Endothelial cell of coronary artery (primary cell): ENCODE measurements at places on chromosomes 11 and 22. TPM values are rescaled to one million over a fixed set of nuclear protein-coding genes. Genes with fewer than 3 reads are reported as not detected.

The OR51B4 gene
- not detected in 2 replicates for total RNA-seq

The CDC42BPG gene
- 0.09 and 0.18 TPM in 2 replicates for total RNA-seq

The KCNQ1OT1 gene
- 0.81 and 1.9 TPM in 2 replicates for total RNA-seq

The GGTLC3 gene
- not detected in 2 replicates for total RNA-seq

The LRRC32 gene
- total RNA-seq = 20.5 and 78.2 TPM in 2 replicates

The RAB6A gene
- 86.8 and 117 TPM in 2 replicates for total RNA-seq

The SOX6 gene
- under 0.01 and 0.28 TPM in 2 replicates for total RNA-seq

The MADD gene
- 13.0 and 19.7 TPM in 2 replicates for total RNA-seq

The MAPK11 gene
- total RNA-seq = 17.5 and 22.9 TPM in 2 replicates

The ASRGL1 gene
- total RNA-seq = 28.3 and 33.5 TPM in 2 replicates

The CDCA5 gene
- 4.2 and 7.7 TPM in 2 replicates for total RNA-seq

The ZNF280B gene
- total RNA-seq = 0.36 and 0.56 TPM in 2 replicates

The TAF1D gene
- 116 and 146 TPM in 2 replicates for total RNA-seq

The USP2 gene
- total RNA-seq = 0.18 TPM in 1 of 2 replicates, not detected in the other

The SCN2B gene
- total RNA-seq = not detected in 2 replicates
